ENCODE measurements at places on chromosomes 2 and 18. TPM values are rescaled to one million over a fixed set of nuclear protein-coding genes. Genes with fewer than 3 reads are reported as not detected.

FTCDNL1 gene
- 3.0 TPM for total RNA-seq

NEB gene
- total RNA-seq = 0.20 TPM

HAUS1 gene
- total RNA-seq = 35.1 TPM

HOXD12 gene
- not detected for total RNA-seq

QPCT gene
- 20.8 TPM for total RNA-seq

PXDN gene
- 11.5 TPM for total RNA-seq

ZNF396 gene
- total RNA-seq = 0.89 TPM

DSG1 gene
- not detected for total RNA-seq

SH3RF3 gene
- 0.68 TPM for total RNA-seq

MGAT4A gene
- 2.6 TPM for total RNA-seq

SLC14A1 gene
- total RNA-seq = not detected

CYP26B1 gene
- total RNA-seq = 13.4 TPM

HOXD13 gene
- total RNA-seq = 0.18 TPM

ABCB11 gene
- 0.01 TPM for total RNA-seq

GPR39 gene
- total RNA-seq = 7.5 TPM

SERPINB2 gene
- total RNA-seq = 0.05 TPM

COL3A1 gene
- total RNA-seq = 0.22 TPM

EGR4 gene
- total RNA-seq = 0.19 TPM

GKN1 gene
- total RNA-seq = 0.37 TPM

TUBA4A gene
- 225 TPM for total RNA-seq
